ENCODE measurements at places on chromosomes 16 and 17.

- no peak for DNase-seq
These were observed 1687.5 kb downstream of the TP53TG3F start for GRCh38 chr16:35146723-35147458.

- DNase-seq: no peak
These were observed 46.8 kb upstream of the TMEM97 start for GRCh38 chr17:28272166-28272565.

GRCh38 chr16:76835339-76835738 is 355.7 kb upstream of the MON1B start:
- DNase-seq: no peak

GRCh38 chr16:4428500-4428899 is 2.8 kb downstream of the DNAJA3 start:
- no peak for DNase-seq

- no peak for DNase-seq
These were observed 59.9 kb upstream of the ATF7IP2 start for GRCh38 chr16:10325783-10326543.

DNA sequence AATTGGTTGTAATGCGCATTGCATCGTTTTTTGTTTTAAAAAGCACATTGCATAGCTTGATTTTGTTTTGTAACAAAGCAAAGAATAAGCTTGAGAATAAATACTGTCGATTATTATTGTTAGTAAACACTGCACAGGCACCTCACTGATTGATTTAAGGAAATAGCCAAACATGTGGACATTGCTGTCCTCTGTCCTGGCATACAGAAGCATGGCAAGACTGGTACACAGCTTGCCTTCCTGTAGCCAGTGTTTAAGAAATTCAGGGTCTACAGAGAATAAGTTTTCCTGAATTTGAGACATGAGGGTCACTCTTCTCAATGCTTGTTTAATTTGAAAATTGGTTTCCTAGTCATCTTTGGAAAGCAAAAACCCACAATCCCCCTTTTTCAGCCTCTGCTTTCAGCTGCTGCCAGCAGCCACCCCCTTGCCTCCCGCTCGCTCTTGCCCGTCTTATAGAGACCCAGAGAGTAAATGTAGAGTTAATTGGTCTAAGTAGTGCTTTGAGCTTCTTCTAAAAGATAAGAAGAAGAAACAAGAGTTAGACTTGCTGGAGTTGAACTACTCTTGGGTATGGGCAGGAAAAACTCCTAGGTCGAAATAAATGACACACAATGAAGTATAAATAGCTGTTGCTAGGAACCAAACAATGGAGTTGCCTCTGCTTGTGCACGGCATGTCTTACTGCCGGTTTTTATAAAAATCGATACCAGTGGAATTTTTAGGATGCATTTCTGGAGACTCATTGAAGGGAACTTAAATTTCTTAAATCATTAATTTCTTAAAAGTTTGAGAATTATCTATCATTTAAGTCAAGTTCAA is 116.6 kb downstream of the MRTFB start:
- DNase-seq: no peak

DNA sequence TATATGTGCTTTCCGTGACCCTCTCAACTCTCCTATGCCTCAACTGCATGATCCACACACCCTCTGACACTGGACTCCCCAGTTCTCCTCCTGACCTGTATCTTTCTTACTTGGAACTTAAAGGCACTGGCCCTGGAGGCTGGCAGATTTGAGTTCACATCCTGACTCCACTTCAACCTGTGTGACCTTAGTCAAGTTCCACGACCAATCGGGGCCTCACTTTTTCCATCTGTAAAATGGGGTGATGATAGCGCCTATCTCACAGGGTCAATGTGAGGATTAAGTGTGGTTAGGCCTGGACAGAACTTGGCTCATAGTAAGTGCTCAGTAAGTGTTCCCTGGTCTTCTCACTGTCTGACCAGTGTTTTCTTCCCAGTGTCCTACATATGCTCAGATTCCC is 25.1 kb downstream of the MARF1 start:
- no peak for DNase-seq

GRCh38 chr17:42329025-42329976 is 41.0 kb downstream of the STAT5A start:
- DNase-seq: no peak

DNA sequence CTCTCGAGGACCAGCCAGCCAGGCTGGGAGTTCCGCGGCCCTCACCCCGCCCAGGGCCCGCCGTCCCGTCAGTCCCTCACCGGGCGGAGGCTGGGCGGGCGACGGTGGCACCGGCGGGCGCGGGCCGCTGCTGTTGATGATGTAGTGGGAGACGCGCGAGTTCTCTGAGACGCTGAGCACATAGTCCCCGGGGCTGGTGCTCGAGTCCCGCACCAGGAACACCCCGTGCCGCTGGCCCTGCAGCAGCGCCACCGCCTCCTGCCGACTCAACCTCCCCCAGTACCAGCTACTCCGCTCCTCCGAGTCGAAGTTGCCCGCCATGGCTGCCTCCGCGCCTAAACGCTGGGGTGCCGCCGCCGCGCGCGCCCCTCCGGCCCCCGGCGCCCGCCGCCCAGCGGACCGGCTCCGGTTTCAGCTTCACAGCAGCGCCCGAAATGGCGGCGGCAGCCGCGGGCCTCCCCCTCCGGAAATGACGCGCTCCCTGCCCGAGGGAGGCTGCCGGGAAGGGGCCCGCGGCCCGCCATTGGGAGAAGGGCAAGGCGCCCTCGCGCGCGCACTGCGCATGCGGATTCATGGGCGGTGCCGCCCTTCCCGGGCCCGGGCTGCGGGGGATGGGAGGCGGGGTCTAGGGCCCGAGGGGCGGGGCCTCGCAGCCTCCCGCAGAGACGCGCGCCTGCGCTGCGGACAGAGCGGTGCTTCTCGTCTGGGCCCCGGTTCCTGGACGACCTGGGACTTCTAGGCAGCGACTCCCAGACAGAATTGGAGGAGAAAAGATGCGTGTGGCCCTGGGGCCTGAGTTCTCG is at the start of gene CRK:
CRK (minus strand) TSS at position 436 of the 803 bp plus-strand sequence; CDS start at position 321, 115 bp downstream.
- peak; percentile 73 for DNase-seq

Measured in HL-60 (cell line).